Stimulated activated CD8-positive, alpha-beta memory T cell treated with anti-CD3 and anti-CD28 coated beads, Interleukin-2, amount 100 ng/mL, for 1 hour (primary cell): ENCODE measurements at places on chromosomes 3 and 15.
A peak's percentile ranks its signal among the peaks of the same experiment; 100 is the strongest.

- DNase-seq: no peak
Observed at GRCh38 chr3:183591881-183592521, 36.5 kb upstream of the KLHL6 start.

- DNase-seq: no peak
Observed at GRCh38 chr15:28907338-28907960, 21.7 kb downstream of the APBA2 start.

DNA sequence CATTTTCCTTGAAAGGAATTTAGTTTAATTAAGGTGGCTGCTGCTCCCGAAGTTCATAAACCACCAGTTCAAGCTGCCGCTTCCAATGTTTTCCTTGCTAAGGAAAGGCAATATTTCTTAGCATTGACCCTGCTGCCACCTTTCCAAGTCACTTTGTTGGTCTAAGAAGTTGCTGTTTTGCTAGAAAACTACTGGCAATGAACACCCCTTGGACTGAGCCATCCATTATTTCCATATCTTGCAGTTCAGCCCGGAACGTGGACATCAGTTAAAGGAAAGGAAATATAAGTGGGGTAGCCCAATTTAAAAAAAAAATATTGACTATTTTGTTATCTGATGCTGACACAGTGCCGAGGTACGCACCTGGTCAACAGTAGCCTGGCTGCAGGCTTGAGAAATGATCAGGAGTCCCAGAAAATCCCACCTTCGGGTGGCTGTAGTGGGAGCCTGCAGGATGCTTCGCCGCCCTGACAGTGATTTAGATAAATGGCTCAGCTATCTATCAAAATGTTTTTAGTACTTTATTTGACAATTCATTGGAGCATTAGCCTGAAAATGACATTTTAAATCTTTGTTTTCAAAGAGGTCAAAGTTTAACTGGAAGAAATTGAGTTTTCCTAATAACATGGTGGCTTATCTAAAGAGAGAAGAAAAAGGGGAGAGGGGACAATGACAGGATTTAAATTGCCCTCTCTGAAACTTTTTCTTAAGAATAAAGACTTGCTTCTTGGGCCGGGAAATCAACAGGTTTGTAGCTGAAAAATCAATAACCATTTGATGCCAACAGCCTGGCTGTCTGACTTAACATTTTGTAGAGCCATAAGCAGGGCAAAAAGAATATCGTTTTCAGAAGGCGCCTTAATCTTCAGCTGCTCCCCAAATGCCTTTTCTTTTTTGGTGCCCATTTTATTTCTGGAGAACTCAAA is 1.6 kb downstream of the RARB start:
- no peak for DNase-seq

- DNase-seq: no peak
Observed at GRCh38 chr3:156615592-156616173, 58.7 kb upstream of the TIPARP start.

- DNase-seq: no peak
Observed at GRCh38 chr3:49794926-49795905, 4.5 kb downstream of the CDHR4 start.

DNA sequence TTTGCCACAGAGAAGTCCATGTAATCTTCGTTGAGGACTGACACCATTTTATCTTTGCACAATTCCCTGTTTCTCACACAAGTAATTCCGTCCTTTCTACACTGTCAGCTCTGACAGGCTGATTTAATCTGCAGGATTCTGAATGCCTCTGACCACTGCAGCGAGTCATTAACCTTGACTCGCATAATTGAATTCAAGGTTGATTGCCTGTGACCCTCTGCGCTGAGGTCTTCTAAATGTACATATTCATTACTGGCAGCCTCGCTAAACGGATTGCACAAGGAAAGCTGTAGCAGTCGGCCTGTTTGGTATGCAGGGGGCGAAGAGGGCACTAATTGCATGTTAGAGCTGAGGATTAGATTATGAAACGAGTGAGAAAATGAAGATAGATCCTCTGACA is 147.8 kb downstream of the SHOX2 start:
- no peak for DNase-seq

DNA sequence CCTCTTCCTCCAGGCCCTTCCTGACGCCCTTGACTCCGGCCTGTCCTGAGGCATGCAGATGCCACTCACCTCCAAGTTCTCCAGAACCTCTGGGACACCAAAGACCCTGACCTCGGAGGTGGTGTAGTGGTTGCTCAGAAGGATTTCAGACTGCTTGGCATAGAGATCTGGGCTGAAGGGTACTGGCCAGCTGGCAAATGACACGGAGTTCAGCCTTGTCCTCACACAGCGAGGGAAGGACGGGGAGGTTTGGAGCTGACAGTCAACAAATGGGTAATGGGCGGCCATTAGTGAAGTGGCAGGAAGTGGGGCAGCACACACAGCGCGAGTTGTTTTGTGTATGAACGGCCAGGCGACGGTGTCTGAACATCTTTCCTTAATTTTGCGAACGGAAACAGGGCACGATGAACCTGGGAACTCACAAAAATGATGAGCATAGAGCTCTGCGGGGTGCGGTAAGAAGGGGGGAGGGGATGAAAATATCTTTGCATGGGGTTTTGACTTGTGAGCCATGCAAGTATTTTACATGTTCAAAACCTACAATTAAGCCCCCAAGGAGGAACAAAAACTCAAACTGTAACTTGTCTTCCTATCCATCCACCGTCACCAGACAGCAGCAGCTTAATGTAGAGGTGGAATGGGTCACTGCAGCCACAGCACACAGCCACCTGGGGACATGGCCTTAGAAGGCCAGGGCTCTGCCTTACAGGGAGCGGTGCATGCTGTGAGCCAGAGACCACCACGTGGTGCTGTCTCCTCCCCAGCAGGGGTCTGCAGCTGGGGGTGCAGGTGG is 43.6 kb upstream of the RPL32 start:
- no peak for DNase-seq

- no peak for DNase-seq
Observed at GRCh38 chr3:52385157-52385556, 59.7 kb downstream of the SEMA3G start.

DNA sequence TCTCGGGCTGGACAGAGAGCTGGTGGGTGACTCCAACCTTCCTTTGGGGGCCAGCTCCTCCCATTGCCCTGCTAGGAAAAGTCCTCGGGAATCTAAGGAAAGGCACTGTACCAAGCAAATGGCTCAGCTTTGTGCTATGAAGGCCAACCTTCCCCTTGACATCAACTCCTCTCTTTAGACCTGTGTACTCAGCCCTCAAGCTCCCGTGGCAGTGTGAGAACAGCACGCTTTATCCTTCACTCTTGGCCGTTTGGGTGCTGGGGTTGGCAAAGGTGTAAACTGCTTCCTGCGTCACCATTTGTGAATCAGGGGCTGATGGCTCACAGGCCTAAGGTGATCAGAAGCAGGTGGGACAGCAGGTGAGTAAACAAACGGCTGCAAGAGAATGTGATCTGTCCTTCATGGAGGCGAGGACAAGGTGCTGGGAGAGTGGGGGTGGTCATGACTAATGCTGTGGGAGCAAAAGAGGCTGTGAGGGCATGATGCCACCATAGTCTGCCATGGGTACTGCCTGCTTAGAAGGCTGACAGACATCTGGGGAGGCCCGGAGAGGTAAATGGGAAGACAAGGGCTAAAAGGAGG is 165.2 kb upstream of the TPM1 start:
- DNase-seq: no peak

DNA sequence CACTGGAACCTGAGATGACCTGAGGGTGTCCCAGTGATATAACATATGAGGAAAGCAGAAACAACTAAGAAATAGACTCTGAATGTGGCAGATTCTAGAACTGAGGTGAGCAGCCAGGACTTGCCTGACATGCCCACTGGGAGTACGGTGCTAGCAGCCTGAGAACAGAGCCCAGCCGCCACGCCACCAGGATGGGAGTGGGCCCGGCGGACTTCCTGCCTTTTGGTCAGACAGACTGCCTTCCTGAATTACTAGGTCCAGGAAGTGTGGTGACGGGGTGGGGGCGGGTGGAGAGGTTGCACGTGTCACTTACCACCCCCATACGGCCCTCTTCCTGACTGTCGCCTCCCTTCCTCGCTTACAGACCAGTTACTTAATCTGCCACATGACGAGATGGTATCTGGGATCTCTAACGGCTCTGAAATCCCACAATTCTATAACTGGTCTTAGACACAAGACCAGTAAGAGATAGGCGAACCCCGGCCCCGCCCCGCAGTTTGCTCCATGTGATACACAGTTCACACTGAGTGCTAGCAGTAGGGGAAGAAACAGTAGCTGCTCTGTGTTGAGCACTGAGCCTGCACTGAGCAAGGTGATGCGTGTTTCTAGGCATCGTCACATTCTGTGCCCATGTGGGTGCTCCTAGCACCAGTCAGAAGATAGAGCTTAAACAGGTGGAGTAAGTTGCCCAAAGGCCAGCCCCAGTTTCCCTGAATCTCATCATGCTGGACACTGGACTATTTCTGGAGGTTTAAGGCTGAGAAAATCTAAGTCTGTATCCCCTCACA is 95.7 kb downstream of the CPN2 start:
- DNase-seq: peak; percentile 7

GRCh38 chr3:133540896-133541674 is 32.4 kb upstream of the CDV3 start:
- DNase-seq: no peak

- no peak for DNase-seq
Observed at GRCh38 chr3:46213201-46213600, 5.1 kb upstream of the CCR1 start.

DNA sequence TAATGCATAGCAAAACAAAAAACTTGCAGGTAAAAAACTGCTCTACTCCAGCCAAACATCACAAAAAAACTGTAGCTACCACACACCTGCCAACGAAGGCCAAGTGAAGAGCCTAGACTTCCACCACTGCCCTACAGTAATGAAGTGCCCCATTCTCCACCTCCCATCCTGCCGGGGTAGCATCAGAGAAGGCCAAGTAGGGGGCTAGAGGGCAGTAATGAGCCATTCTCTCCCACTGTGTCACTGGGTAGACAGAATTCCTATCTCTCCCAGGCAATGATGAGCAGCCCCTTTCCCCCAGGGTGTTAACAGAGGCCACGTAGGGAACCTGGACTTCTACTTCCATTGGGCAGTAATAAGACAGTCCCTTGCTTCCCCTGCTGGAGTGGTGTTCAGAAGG is 9.5 kb downstream of the SEC22C start:
- DNase-seq: no peak

- DNase-seq: no peak
Observed at GRCh38 chr3:52126036-52126435, 28.2 kb downstream of the POC1A start.

DNA sequence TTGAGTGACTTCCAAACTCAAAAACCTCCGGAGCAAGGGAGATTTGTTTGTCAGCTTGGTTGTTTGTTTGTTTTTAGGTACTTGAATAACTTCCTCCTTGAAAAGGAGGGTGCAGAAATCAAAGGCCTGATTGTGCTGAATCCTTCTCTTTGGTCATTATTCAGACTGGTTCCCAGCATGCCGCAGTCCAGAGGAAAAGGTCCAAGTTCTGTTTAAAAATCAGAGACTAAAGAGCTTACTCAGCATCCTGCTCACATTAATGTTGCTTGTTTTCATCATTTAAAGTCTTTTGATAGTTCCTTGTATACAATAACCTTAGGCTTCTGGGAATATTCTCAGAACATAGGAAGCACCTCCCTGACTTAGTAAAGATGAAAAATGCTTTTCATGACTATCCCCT is 982 bp upstream of the SCG3 start:
- DNase-seq: no peak

DNA sequence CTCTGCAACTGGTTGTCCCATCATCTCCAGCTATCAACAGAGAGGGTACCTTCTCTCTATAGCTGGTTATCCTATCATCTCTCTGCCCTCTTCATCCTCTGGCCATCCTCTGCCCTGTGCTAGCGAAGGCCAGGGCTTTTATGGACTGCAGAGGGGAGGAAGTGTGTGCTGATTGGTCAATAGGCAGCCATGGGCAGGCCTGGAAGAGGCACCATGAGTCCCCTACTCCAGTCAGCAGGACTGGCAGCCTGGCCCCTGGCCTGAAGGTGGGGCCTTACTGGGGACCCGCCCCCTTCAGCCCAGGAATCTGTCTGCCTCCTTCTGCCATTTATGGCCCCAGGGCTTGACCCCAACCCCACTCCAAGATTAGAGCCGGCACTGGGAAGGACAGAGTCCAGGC is 10.4 kb upstream of the TRIM59 start:
- DNase-seq: no peak

GRCh38 chr3:112437146-112438022 is 61.9 kb downstream of the BTLA start:
- no peak for DNase-seq

DNA sequence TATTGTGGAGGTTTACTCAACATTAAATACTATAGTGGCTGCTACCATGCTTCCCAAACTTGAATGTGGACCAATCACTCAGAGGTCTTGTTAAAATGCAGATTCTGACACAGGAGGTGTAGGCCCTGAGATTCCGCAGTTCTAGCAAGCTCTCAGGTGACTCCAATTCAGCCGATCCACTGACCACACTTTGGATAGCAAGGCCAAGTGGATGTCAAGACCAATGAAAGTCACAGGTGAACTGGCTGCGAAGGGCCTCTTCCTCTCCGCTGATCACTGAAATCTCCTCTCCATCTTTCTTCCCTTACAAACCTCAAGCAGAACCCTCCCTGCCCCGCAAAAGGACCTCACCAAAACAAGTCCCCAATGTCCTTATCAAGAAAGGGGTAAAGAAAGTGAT is 9.2 kb upstream of the CHST2 start:
- no peak for DNase-seq

DNA sequence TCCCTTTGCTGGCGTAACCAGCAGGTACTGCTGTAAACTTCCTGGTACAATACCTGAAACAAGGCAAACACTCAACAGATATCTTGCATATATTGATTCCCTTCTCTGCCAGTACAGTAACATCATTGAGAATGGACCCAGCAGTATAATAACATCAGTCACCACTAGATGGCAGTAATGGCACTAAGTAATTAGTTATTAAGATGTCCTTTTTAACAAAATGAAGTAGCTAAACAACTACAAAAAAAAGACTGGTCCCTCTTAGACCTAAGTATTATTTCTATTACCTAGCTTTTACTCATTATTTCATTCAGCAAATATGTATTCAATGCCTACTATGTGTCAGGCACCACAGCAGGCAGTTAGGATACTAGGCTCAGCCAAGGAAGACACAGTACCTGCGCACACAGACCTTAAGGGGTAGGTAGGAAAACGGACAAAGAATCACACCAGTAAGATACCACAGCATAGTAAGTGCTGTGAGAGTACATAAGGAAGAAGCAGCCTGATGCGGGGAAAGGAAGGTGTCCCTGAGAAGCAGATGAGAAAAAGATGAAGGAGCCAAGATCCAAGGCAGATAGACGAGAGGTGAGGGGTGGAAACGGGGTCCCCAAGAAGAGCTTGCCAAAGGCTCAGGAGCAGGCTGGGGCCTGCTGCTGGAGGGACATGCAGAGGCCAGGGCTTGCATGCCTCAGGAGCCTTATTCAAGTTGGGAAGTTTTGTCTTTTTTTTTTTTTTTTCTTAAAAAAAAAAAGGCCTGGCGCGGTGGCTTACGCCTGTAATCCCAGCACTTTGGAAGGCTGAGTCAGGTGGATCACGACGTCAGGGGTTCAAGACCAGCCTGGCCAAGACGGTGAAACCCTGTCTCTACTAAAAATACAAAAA is 102.7 kb upstream of the CHD2 start:
- no peak for DNase-seq

GRCh38 chr15:58269455-58270414 is 131.6 kb downstream of the AQP9 start:
- no peak for DNase-seq

- DNase-seq: no peak
Observed at GRCh38 chr3:104108522-104108921, 1258.2 kb upstream of the ALCAM start.

- DNase-seq: no peak
Observed at GRCh38 chr3:122902326-122902725, 107.5 kb downstream of the SLC49A4 start.

- DNase-seq: no peak
Observed at GRCh38 chr3:174110761-174111160, 713.2 kb downstream of the NLGN1 start.
